Epithelial cell of esophagus (primary cell): ENCODE measurements at places on chromosomes 11 and 22.

DNA sequence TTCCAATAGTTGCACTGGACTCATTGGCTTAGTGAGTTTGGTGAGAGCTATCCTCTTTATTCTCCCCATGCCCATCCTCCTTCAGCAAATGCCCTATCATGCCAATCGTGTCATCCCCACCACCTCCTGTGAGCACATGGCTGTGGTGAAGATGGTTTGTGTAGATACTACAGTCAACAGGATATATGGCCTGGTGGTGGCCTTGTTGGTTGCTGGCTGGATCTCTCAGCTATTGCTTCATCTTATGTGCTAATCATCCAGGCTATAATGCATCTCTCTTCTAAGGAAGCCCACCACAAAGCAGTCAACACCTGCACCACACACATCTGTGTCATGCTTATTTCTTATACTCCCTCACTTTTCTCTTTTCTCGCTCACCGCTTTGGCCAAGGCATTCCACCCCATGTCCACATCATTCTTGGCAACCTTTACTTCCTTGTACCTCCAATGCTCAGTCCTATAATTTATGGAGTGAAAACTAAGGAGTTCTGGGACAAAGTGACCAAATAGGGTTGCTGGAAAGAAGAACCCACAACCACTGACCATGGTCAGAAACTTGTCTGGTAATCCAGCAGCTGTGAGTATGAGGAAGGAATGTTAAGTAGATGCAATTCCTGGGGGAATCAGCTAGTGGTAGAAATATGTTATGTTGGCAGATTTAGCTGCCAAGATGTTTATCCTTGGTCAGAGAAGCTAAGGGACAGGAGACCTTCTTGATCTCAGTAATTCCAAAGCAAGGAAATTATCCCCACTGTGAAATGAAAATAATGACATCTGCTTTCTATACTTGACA lies 16.3 kb upstream of the OR56B1 start:
- DNase-seq = no peak

DNA sequence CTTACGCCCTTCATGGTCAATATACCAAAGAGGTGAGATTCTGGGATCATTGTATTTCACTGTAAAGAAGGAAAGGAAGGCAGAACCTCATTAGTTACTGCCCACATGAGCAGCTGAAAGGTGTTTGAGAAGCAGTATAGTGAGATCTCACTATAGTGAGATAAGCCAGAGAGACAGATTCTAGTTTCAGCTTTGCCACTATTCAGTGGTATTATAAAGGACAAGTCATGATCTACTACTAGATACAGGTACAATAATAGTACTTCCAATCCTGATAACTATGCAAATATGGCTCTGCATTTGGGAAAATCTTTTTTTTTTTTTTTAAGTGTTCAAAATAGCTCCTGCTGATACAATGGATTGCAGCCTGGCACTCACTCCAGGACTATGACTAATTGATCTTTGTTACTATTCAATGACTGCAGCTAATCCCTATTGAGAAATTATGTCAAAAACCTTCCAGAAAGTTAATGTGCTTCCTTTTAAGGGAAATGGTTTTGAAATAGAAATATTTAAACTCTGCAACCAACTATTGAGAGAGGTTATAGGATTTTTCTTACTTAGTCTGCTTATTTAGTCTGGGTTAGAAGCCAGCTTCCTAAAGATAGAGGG lies 8.3 kb upstream of the DLAT start:
- peak; percentile 59 for DNase-seq

DNA sequence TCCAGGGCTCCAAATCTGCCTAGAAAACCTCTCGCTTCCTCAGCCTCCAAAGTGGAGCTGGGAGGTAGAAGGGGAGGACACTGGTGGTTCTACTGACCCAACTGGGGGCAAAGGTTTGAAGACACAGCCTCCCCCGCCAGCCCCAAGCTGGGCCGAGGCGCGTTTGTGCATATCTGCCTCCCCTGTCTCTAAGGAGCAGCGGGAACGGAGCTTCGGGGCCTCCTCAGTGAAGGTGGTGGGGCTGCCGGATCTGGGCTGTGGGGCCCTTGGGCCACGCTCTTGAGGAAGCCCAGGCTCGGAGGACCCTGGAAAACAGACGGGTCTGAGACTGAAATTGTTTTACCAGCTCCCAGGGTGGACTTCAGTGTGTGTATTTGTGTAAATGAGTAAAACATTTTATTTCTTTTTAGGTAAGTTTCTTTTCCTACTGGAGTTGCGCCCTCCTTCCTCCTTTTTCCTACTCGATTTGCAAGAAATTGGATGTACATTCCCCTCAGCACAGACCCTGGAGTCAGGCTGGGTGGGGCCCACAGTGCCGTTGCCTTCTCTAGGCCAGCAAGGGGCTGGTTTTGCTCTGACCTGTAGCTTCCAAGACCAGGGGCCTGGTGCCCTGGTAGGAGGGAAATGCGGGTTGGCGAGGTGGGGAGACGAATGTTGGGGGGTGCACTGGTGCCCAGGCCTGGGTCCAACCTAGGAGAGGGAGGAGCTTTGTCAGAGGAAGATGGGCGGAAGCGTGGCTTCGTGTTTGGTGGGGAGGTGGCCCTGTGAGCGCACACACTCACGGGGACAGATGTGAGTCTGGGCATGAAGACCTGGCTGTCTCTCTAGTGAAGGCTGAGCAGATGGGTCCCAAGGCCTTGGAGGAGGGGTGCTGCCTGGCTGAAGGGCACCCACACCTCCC lies 50.6 kb downstream of the ST14 start:
- DNase-seq = no peak

DNA sequence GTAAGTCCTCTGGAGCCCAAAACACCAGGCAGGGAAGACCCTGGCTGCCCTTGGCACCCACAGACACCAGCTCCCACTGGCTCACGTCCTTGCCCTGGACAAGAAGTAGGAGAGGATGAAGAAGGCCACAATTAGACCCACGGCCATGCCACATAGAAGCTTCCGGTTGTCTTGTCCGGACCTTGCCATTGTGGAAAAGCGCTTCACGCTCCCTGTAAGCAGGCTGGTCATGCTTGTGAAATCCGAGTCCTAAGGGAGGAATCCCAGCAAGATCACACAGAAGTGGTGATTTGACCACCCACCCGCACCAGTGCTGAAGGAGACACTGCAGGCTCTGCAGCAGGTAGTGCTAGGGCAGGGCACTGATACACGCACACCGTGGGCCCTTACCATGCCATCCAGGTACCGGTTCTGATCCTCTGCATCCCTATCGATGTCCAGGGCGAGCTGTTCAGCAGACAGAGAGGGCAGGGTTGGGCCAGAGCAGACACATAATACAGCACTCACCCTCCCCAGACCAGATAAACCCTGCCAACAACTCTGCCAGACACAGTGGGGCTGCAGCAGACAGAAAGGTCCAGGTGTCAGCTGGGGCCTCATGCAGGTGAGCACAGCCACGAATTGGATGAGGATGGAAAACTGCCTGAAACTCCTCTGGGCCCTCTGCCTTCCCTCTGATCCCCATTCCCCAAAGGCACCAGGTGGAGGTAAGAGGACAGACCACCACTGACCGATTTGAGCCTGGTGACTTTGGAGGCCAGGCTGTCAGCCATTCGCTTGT lies 1.8 kb downstream of the BET1L start:
- no peak for DNase-seq

- no peak for DNase-seq
Measured at GRCh38 chr11:107961480-107961879, 33.2 kb downstream of the RAB39A start.

- peak; percentile 84 for DNase-seq
Measured at GRCh38 chr11:111538407-111539114, 2.0 kb upstream of the LAYN start.

GRCh38 chr11:122902951-122903350 lies 20.4 kb downstream of the JHY start:
- DNase-seq = no peak

GRCh38 chr11:8905528-8906165 lies 5.3 kb upstream of the AKIP1 start:
- peak; percentile 88 for DNase-seq

- no peak for DNase-seq
Measured at GRCh38 chr11:61996933-61997332, 29.5 kb upstream of the FTH1 start.

GRCh38 chr11:70072861-70073755 lies 5.0 kb upstream of the ANO1 start:
- DNase-seq = no peak

DNA sequence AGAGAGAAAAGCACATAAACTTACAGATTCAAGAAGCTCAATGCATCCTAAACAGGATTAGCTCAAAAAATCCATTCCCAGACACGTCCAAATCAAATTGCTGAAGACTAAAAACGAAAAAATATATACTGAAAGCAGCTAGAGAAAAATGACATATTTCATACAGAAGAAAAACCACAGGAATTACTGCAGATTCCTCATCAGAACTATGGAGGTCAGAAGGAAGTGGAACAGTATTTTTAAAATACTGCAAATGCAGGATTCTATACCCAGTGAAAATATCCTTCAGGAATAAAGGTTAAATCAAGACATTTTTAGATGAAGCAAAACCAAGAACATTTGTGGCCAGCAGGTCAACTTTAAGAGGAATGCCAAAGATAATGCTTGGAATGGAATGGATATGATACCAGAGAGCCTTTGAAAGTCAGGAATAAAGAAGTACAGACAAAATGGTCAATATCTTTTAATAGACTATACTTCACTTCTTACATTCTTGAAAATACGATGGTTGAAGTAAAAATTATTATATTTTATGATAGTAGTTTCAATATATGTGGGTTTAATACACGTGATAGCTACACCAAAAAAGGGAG lies 352.9 kb downstream of the CTTN start:
- DNase-seq = no peak

- DNase-seq = peak; percentile 51
Measured at GRCh38 chr11:15146271-15147003, 31.7 kb downstream of the INSC start.

- no peak for DNase-seq
Measured at GRCh38 chr22:21051831-21052400, 6.2 kb downstream of the LRRC74B start.

DNA sequence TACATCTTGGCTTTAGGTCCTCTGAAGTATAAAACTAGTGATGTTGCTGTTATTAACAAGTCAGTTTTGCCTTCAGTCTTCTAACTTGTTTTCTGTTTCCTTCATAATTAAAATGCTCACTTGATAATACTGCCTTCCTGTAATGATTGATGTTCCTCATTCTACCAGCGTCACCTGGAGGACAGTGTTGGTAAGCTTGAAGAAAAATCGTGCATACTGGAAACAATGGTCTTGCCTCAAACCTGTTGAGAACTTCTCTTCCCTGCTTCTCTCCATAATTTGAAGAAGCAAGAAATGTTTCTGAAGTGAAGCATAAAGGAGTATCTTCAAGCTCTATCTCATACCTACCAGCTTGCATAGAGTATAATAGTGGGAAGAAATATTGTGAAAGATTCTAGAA lies 3.0 kb downstream of the YWHAH start:
- peak; percentile 70 for DNase-seq

DNA sequence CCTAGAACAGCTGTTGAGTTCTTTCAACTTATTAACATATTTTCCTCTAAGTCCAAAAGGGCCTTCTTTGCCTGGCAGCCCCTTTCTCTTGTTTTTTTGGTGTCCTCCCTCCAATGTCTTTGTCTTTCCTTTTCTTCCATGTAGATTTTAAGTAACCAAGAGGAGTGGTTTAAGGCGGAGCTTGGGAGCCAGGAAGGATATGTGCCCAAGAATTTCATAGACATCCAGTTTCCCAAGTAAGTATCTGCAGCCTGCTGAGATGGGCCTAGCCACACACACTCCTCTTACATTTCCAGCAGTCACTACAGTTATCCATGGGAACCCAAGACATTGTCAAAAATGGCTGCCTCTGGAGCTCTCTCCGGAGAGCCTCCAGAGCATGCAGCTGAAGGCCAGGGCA lies 4.5 kb upstream of the TMA7B start:
- no peak for DNase-seq

DNA sequence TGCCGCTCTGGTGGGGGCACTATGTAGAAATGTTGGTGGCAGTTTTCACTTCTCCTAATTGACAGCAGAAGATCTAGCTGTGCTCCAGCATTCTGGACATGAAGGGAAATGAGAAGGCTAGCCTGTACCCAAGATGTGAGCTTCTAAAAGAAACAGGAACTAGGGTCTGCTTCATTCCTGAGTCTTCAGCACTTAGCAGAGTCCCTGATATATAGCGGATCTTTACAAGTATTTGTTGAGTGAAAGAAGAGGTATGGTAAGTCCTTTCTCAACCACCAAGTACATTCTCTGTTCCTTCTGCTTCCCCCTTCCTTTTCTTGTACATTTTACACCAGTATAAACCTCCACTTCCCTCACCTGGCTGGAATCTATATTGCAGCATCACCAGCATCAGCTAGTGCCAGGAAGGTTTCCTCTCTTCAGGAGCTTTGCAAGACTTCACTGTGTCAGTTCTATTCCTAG lies 408.3 kb upstream of the CADM1 start:
- DNase-seq = no peak

GRCh38 chr11:104905271-104905670 lies 7.0 kb upstream of the CASP12 start:
- peak; percentile 7 for DNase-seq

DNA sequence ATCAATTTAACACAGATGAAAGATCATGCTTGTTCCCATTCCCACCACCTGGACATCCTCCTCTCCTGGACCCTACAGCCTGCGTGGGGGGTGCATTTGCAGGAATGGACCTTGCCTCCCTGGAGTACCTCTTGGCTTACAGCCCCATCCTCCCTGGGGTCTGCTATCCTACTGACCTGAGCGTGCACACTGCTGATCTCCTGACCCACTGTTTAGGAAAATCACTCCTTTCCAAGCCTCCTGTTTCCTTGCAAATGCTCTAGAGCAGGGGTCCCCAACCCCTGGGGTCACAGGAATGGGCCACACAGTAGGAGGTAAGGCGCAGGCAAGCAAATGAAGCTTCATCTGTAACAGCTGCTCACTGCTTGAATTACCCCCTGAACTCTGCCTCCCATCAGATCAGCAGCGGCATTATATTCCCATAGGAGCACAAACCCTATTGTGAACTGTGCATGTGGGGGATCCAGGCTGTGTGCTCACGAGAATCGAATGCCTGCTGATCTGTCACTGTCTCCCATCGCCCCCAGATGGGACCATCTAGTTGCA lies 88.2 kb upstream of the SEPTIN5 start:
- DNase-seq = no peak

GRCh38 chr11:36257351-36257750 lies 31.9 kb downstream of the COMMD9 start:
- DNase-seq = peak; percentile 15

- DNase-seq = no peak
Measured at GRCh38 chr11:34823639-34824038, 92.5 kb downstream of the APIP start.

- no peak for DNase-seq
Measured at GRCh38 chr22:20738394-20739089, 35.4 kb upstream of the SERPIND1 start.
